ENCODE measurements at places on chromosomes 12 and 14. TPM values are rescaled to one million over a fixed set of nuclear protein-coding genes. Genes with fewer than 3 reads are reported as not detected.

The MGST1 gene
- not detected for total RNA-seq

The TMEM253 gene
- total RNA-seq: not detected

The INTS13 gene
- 54.5 TPM for total RNA-seq

The C1R gene
- total RNA-seq: 2.2 TPM

The BDKRB1 gene
- total RNA-seq: not detected

The FBRSL1 gene
- total RNA-seq: 41.7 TPM

The ZFHX2 gene
- total RNA-seq: 1.4 TPM

The AICDA gene
- not detected for total RNA-seq

The GNB3 gene
- total RNA-seq: 0.78 TPM

The KRT3 gene
- total RNA-seq: not detected

The PSMA6 gene
- total RNA-seq: 407 TPM

GRCh38 chr14:23040100-23040499, 1.9 kb upstream of the PSMB11 start:
- DNase-seq: no peak

GRCh38 chr14:100030452-100031153, 34.6 kb upstream of the EVL start:
- no peak for DNase-seq

DNA sequence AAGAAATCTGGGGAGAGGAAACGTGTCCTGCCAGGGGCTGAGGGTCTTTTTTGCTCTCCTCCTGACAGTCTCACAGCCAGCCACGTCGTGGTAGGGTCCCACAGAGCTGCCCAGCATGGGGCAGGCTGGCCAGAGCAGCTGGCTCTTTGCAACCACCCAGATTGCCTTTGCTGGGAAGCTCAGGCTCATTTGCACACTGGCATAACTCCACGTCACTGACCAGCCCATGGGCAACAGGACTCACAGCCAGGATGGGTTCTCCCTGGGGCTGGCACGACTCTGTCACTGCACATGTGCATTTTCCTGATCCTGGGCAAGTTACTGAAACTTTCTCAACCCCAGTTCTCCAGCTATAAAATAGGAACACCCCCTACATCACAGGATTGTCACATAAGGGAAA, 242.2 kb downstream of the DPF3 start:
- no peak for DNase-seq

GRCh38 chr12:8449355-8449859, 6.4 kb upstream of the CLEC6A start:
- DNase-seq: peak; percentile 23

- no peak for DNase-seq
Measured at GRCh38 chr12:121264951-121265515, 31.5 kb downstream of the CAMKK2 start.

- no peak for DNase-seq
Measured at GRCh38 chr12:54616933-54617680, 17.6 kb downstream of the LACRT start.

DNA sequence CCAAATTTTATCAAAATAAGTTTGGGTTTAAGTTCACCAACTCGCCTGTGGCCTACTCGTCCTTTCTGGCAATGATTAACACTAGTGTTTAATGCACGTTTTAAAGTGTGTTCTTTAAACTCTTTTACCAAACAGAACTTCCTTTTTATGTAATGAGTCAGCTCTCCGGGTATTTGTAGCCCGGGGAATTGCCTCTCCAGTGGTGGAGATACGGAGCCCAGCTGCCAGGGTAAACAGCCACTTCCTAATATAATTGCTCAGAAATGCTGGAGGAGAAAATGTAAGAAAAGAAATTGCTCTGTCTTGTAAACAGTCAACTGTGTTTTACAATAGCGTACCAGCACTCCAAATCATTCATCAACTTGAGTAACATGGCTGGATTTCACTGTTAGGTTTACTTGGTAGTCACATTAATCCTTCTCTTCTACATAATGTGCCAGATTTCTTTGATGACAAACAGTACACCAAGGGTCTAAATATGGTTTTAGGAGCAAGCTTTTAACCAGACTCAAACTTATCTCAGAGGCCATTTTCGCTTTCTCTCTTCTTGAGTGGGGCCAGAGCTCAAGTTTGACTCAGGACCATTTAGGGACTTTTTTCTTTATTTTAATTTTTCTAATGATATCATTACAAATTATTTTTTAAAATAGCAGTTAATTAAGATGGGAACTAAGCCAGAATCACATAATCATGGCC, 101.2 kb upstream of the SLC38A2 start:
- no peak for DNase-seq

- no peak for DNase-seq
Measured at GRCh38 chr14:59483363-59483762, 845 bp downstream of the L3HYPDH start.

DNA sequence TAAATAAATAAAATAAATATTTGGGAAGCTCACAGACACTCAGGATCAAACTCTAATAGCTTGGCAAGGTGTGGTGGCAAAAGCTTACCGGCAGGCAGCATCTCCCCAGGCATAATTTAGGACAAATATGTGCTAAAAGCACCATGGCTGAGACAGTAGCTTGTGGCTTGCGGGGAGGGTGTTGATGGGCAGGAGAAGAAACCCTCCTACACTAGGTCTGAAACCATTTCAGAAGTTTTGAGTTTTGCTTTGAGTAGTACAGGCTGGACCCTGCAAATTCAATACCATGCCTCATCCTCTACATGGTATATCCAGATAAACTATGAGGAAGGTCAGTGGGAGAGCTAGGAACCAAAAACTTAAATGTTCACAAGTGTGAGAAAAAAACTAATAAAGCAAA, 33.1 kb downstream of the MAP3K9 start:
- no peak for DNase-seq

GRCh38 chr14:39784461-39784860, 352.2 kb upstream of the FBXO33 start:
- DNase-seq: no peak

DNA sequence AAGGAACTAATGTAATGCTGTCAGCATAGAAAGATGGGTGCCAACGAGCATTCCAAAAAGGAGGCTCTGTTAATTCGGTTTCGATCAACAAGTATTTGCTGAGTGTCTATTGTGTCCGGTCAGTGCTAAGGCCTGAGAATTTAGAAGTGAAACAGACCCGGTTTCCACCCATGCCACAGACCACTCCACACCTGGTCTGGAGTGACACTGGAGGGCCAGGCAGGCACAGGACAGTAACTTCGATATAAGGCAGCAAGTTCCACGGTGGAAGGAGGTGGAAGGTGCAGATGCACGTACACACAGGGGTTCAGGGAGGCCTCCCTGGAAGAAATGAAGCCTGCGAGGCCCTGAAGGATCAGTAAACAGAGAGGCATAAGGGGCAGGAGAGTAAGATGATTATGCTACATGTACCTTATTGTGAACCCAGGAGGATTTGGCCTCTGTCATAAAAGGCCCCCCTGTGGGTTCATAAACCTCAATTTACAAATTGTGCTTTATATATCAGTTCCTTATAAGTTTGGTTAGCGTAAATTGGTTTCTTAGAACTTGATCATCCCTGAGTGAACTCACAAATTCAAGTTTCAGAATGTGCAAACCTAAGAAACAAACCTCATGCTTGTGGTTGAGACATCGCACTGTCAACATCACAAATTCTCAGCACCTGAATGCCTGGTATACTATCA, 25.9 kb downstream of the SSH1 start:
- peak; percentile 22 for DNase-seq

GRCh38 chr12:89386138-89386537, 33.8 kb upstream of the DUSP6 start:
- DNase-seq: no peak

GRCh38 chr12:96210376-96211055, 16.3 kb downstream of the ELK3 start:
- peak; percentile 71 for DNase-seq

DNA sequence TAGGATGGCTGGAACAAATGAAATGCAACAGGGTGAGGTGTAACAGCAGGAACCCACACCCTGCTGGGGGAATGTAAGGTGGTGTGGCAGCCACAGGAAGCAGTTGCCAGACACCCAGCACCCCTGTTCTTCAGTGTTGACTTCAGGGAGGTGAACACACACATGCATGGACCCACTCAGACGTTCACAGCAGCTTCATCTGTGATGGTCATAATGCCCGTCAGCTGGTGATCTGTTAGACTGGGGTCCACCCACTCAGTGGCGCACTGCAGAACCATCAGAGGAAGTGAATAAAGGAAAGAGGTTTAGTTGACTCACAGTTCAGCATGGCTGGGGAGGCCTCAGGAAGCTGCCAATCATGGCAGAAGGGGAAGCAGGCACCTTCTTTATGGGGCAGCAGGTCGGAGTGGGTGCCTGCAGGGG, 22.7 kb upstream of the TEX22 start:
- peak; percentile 82 for DNase-seq

DNA sequence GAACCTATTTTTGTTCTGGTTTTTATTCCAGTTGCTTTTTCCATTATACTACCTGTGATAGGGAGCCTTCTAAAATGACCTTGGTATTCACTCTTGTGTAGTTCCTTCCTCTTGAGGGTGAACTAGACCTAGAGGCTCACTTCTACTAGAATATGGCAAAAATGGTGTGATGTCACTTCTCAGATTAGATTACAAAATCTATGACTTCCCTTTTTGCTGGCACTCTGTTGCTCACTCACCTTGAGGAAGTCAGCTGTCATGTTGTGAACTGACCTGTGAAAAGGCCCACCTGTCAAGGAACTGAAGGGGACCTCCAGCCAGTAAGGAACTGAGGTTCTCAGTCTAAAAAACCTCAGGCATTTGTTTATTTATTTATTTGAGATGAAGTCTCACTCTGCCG, 5.7 kb downstream of the MIPOL1 start:
- DNase-seq: no peak

- DNase-seq: no peak
Measured at GRCh38 chr14:83828406-83828805, 1701.5 kb upstream of the FLRT2 start.

DNA sequence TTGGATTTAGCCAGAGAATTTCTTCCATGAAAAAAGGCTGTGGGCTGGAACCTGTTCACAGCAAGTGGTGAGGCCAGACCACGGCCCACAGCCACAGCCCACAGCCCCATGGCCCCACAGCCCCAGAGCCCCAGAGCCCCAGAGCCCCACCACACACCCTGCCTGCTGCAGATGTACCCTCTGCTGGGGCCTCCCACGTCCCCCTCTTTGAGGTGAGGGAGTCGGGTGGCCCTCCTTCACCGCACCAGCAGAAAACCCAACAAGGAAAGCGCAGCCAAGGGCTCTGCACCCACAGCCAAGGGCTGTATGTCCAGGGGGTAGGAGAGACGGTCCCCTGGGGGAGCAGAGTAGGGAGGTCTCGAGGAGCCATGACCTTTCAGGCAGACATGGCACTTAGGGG, 327.5 kb upstream of the DIO3 start:
- no peak for DNase-seq

- no peak for DNase-seq
Measured at GRCh38 chr14:76768671-76769500, 7.6 kb downstream of the VASH1 start.

- peak; percentile 67 for DNase-seq
Measured at GRCh38 chr14:102795060-102795925, 18.0 kb downstream of the TRAF3 start.

DNA sequence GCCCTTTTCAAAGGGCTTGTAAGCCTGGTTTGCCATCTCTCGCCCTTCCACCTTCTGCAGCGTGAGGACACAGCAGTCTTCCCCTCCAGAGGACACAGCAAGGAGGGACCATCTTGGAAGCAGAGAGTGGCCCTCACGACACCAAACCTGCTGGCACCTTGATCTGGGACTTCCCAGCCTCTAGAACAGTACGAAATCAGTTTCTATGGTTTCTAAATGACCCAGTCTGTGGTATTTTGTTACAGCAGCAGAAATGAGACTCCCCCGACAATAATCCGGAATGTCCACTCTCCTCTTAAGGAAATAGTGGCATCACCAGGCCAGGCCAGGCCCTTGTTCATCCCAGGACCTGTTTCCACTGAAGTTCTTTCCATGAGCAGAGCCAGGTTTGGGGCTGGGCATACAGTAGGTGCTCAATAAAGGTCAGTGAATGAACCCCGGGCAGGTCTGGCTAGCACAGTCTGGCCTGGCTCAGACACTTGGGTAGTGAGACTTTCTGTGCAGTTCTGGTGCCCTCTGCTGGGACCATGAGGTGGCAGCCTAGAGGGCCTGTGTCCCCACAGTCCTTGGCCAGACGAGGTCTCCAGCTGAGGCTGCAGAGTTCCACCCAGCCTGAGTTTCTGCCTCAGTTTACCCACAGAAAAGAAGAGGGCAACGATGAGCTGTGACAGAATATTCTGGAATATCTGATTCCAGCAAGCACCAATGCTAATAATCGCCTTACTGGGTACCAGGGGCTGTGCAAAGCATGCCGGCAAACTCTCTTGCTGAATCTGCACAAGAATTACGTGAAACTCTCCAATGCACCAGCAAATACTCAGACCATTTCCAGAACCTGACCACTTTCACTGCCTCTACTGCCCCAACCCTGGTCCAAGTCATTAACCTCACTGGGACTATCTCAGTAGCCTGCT, 14.0 kb downstream of the ABCB9 start:
- peak; percentile 85 for DNase-seq

DNA sequence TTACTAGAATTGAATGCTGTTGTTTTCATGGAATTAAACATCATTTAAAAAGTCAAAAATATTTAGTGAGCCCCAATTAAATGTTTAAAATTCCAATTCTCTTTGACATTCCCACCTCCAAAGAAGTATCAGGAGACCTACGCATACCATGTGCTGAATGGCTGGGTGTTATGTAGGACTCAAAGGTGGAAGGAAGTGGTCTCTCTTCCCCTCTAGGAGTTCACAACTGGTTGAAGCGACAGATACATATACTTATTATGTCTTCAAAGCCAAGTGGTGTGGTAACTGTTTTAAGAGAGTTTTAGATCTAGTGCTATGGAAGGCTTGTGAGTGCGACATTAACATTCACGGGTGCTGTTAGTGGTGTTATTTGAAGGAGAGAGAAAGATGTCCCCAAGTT, 464.0 kb downstream of the ATP23 start:
- DNase-seq: no peak

- DNase-seq: no peak
Measured at GRCh38 chr12:1918081-1918883, at the start of gene CACNA2D4. Gene CACNA2D4, minus strand, starts transcription at chr12:1918652. Its CDS starts 179 bp downstream, at chr12:1918473.

DNA sequence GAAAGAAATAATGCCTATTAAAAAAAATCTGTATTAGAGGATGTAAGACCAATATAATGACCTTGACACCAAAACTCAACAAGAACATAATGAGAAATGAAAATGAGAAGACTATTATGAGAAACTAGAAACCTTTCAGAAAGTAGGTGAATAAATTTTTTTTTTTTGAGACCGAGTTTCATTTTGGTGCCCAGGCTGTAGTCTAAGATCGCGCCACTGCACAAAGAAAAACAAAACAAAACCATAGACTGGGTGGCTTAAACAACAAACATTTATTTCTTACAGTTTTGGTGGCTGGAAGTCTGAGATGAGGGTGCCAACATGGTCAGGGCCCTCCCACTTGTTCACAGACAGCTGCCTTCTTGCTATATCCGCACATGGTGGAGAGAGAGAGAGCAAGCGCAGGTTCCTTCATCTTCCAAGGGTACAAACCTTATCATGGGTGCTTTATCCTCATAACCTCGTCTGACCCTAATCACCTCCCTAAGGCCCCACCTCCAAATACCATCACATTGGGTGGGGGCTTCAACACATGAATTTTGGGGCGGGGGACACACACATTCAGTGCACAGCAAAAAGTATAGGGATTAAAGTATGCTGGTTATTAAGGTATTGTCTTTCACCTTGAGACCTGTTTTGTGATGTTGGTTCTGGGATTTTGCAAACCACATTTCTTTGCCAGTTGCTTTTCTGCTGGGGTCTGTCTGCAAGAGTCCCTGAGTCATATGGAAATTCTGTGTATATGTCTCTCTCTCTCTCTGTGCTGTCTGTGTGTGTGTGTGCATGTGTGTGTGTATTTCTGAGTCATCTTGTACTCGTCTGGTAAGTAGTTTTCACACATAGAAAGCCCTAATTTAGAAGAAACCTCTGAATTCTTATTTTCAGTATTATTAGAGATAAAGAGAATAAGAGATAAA, 26.2 kb downstream of the ZCRB1 start:
- peak; percentile 89 for DNase-seq

All from activated CD4-positive, alpha-beta memory T cell treated with anti-CD3 and anti-CD28 coated beads for 36 hours (primary cell).